Thoracic aorta (tissue), 2 donors: ENCODE measurements at places on chromosomes 2 and 18. TPM values are rescaled to one million over a fixed set of nuclear protein-coding genes. Genes with fewer than 3 reads are reported as not detected.

DNA sequence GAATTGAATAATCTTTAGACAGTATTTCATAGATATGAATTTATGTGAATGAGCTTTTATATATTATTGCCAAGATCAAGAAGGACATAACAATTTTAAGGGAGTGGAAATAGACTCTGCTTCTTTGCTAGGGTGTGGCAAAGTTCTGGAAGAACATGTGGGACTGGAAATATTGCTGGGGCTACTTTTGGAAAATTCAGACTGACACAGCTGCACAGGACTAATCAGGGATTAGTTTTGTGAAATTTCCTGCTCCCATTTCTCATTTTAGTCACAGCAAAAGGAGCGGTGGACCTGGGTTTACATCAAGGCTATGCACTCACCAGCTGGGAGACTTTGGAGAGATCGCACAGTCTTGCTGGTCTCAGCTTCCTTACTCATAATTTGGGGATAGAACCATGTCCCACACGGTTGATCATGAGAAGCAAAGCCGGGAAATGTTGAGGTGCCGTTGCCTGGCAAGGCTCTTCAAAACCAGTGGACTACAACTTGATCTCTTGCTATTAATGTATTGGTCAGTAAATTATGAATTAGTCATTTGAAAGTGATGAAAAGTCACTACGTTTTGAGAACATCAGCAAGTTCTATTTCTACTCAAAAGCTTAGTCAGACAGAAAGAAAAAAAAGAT lies 42.4 kb downstream of the IL1RL2 start:
- DNase-seq = no peak

- DNase-seq = no peak
These were observed 623.9 kb downstream of the NYAP2 start for GRCh38 chr2:226023383-226023782.

DNA sequence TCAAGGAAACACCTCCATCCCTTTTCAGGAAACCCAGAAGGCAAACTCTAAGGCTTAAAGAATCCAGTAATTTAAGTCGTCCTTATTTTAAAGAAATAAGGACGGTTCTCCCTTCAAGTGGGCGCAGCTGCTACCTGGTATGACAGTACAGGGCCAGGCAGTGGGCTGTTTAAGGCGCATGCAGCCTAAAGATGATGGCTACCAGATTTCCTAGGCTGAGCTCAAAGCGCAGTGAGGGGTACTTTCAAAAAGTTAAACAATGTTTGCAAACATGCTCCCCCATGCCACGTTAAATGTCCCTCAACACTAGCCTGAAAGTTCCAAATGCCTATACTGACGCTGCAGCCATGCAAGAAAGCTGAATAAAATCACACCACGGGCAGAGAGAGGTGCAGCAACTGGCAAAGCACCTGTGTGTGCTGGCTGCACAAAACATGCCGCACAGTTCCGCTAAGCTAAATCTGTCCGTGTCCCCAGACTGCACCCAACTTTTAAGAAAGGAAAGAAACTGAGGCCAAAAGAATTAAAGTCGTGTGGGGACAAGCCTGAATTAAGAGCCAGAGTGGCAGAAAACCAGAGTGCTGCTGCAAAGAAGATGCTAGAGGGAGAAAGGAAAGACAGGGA lies 583 bp downstream of the HIBCH start:
- no peak for DNase-seq

DNA sequence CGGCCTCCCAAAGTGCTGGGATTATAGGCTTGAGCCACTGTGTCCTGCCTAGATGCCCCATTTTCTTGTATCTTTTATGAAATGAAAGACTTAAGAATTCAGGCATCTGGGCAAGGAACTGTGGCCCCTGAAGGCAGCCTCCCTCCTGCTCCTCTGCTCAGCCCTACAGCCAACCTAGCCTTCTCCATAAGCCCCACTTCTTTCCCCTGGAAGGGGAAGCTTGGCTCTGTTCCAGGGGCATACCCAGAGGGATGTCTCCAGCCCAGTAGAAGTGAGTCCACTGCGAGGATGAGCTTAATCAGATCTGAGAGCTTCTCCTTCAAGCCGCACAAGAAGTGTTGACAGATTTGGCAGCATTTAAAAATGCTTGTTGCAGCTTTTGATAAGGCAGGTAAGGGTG lies 39.7 kb downstream of the RHOB start:
- DNase-seq = no peak

GRCh38 chr18:74836296-74837139 lies 238.8 kb downstream of the ZNF407 start:
- DNase-seq = no peak

- no peak for DNase-seq
These were observed 205.1 kb upstream of the FAM98A start for GRCh38 chr2:33804155-33804554.

TYMS gene
- total RNA-seq = 8.2 TPM
